ENCODE measurements at places on chromosomes 2 and 18.

- DNase-seq, result no peak
Observed at GRCh38 chr2:24824071-24824588, 30.9 kb downstream of the CENPO start.

DNA sequence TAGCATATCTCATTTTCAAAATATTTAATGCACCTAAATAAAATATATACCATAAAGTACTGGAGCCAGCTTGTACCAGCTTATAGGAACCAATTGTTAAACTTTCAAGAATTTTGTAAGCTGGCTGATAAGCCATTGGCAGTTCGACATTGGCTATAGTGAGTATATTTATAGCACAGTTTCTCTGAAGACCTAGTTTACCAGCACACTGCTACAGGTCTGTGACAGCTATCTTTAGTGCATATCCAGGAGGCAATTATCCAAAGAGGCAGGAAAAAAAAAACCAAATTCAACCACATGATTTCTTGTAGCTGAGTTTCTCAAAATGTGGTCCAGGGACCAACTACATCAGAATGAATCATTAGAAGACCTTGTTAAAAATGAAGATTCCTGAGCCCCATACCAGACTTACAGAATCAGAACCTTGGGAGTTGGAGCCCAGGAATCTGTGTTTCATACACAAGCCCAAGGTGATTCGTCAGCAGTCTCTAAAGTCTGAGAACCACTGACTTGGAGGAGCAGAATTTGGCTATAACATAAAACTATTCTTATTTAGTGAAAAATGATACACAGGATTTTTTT, 279.0 kb upstream of the NRP2 start:
- no peak for DNase-seq

DNA sequence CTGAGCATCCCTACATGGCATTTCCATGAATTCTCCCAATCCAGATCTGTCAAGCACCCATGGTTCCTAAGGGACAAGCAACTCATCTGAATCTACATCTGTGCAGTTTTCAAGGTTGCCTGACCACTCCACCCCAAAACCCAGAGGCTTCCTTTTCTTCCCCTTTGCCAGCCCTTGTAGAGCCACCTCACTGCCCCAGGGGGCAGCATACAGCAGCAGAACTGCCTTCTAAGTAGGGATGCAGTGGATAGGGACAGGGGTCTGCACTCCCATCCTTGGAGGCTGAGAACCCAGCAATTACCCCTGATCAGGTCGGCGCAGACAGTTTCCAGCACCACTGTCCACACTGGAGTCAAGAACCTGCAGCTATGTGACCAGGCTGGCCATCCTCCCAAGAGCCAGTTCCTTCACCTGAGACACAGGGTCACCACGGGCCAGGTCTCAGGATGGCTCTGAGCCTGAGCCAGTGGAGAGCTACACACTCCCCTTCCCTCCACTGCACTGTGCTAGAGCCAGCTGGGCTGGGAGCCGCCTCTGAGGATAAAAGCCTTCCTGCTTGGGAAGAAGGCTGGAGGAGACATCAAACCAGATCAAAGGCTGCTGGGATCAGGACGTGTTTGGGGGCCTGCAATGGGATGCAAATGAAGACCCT, 283.1 kb downstream of the CELF4 start:
- DNase-seq, result no peak

- DNase-seq, result no peak
Observed at GRCh38 chr2:241858206-241859016, at the start of gene PDCD1. PDCD1 (minus strand) TSS chr2:241858894; CDS start chr2:241858838, 56 bp downstream.

- DNase-seq, result no peak
Observed at GRCh38 chr2:172734711-172735581, 699 bp upstream of the RAPGEF4 start.

- no peak for DNase-seq
Observed at GRCh38 chr2:239549711-239550255, 149.0 kb upstream of the HDAC4 start.

GRCh38 chr2:204665207-204665606, 119.9 kb downstream of the PARD3B start:
- no peak for DNase-seq

DNA sequence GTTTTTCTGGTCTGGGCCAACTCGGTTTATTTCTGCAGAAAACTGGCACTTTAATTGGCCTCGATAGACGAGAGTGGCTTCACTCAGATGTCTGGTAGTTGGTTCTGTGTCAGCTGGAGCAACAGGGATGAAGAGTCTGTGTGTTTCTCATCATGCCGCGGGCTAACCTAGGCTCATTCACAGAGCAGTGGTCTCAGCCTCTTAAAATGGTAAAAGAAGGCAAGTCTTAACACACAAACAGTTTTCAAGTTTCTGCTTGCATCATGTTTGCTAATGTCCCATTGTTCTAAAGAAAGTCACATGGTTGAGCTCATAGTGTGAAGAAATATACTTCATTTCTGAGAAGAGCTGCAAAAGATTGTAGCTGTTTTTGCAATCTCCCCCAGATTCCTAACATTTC, 37.5 kb upstream of the ANXA4 start:
- no peak for DNase-seq

GRCh38 chr2:234632527-234633391, 135.9 kb upstream of the ARL4C start:
- DNase-seq, result no peak

DNA sequence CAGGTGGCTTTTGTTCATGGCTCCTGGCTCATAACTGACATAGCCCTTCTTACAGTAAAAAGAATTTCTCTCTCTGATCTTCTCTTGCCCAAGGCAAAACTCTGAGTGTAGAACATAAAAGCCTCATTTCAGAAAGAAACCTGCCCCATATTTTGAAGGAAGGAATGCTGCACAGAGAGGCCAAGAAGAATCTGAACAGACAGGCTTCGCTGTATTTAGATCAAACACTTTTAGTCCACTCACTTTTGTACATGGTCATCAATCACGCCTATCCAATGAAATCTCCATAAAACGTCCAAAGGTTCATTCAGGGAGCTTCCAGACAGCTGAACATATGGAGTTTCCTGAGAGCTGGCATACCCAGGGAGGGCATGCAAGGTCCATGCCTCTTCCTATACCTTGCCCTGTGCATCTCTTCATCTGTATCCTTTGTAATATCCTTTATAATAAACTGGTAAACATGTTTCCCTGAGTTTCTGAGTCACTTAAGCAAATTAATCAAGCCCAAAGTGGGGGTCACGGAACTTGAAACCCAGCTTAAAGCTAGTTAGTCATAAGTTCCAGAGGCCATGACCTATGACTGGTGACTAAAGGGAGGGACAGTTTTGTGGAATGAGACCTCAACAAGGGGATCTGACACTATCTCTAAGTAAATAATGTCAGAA, 62.5 kb upstream of the TMEM247 start:
- no peak for DNase-seq

Data from nucleus accumbens (tissue), 56 donors.